ENCODE measurements at places on chromosomes 4 and X.

DNA sequence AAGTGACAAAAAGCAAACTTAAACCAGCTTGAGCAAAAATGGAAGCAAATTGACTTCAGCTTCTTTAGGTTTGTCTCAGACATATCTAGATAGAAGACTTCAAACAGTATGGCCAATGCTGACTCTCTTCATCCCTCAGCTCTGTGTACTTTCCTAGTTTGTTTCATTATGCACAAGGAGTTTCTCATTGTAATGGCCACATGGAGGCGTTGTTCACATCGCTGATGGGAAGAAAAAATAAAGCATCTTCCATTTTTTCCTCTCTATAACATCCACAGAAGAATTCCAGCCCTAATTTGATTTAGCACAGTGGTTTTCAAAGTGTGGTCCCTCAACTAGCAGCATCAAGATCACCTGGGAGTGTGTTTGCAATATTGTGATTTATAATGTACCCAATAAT, 397.5 kb upstream of the PRKX start:
- no peak for DNase-seq

- DNase-seq = no peak
Measured at GRCh38 chrX:55161581-55161980, 58.6 kb upstream of the PAGE5 start.

- DNase-seq = no peak
Measured at GRCh38 chrX:129953881-129954280, 28.6 kb upstream of the BCORL1 start.

GRCh38 chr4:54661686-54662085, 3.9 kb downstream of the KIT start:
- no peak for DNase-seq

GRCh38 chr4:20576861-20577260, 123.4 kb upstream of the PACRGL start:
- no peak for DNase-seq

DNA sequence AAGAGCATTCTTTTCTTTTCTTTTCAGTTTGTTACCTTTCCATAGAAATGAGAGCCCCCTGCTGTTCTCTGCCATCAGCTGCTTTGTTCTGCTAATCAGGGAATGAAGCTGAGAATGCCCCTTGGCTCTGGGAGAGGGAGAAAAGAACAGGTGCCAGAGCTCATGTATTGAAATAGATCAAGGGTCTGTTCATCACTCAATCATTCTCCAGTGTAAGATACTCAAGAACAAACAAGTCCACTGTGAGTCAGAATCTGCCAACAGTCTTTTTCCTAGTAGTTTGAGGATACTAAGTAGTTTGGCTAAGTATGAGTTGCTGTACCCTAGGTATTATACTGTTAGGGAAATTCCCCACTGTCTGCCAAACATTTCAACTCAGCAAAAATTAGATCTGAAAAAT, 144.3 kb downstream of the RTL3 start:
- no peak for DNase-seq

GRCh38 chr4:185660340-185660739, 125.0 kb upstream of the PDLIM3 start:
- no peak for DNase-seq

GRCh38 chr4:90727938-90728337, 600.7 kb downstream of the CCSER1 start:
- DNase-seq = no peak

All from stimulated activated CD8-positive, alpha-beta memory T cell treated with anti-CD3 and anti-CD28 coated beads, Interleukin-7, amount 100 ng/mL, for 1 hour (primary cell).